ENCODE measurements at places on chromosomes 2 and 18.

GRCh38 chr2:32402091-32402490 is 45.3 kb downstream of the BIRC6 start:
- no peak for DNase-seq

DNA sequence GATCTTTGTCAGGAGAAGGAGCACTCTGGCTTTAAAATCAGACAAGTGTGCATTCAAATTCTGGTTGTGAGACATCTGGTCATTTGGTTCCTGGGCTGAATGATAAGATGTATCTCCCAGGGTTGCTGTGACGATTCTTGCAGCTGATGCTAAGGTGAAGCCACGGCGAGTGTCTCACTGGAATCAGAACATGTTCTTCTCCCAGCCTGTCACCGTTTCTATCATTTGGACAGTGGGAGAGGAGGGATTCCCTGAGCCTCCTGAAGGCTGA is 68.3 kb downstream of the NCK2 start:
- no peak for DNase-seq

- DNase-seq = no peak
Measured at GRCh38 chr18:2513616-2514015, 57.7 kb downstream of the METTL4 start.

DNA sequence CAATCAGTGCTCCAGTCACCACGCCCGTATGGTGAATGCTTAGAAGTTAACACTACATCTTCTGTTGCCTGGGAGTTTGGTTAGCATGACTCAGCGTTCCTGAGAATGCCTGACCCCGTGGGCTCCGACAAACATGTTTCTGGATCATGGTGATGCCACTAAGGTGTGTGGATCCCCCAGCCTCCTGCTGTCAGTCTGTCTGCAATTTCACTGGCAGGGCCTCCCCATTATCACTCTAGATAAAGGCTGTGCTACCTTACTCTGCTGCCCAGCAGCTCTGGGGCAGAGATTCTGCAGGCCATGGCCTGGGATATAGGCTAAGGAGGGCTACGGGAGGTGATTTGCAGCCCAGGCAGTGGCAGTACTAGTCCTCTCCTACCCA is 66.0 kb downstream of the STPG4 start:
- DNase-seq = no peak

- DNase-seq = no peak
Measured at GRCh38 chr2:186098821-186099220, 360.2 kb downstream of the FSIP2 start.

DNA sequence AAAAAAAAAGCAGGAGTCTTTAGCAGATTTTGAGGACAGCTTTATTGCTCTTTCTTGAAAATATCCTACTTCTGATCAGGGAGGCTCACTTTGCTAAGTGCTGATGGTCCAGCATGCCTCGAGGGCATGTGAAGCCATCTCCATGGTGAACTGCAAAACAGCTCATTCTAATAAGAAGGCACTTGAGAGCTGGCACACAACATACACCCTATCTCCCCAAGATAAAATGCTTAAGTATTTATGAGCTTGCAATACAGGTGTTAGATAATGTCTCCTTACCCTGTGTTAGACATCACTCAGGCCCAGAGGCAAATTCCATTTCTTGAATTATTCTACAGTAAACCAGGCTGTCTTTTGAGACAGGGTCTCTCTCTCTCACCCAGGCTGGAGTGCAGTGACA is 2.7 kb downstream of the ENOSF1 start:
- no peak for DNase-seq

GRCh38 chr2:204024503-204024902 is 87.9 kb downstream of the ICOS start:
- DNase-seq = peak; percentile 20

GRCh38 chr2:112074506-112074905 is 19.4 kb downstream of the TMEM87B start:
- no peak for DNase-seq

- peak; percentile 17 for DNase-seq
Measured at GRCh38 chr18:22703883-22704585, 229.1 kb upstream of the RBBP8 start.

DNA sequence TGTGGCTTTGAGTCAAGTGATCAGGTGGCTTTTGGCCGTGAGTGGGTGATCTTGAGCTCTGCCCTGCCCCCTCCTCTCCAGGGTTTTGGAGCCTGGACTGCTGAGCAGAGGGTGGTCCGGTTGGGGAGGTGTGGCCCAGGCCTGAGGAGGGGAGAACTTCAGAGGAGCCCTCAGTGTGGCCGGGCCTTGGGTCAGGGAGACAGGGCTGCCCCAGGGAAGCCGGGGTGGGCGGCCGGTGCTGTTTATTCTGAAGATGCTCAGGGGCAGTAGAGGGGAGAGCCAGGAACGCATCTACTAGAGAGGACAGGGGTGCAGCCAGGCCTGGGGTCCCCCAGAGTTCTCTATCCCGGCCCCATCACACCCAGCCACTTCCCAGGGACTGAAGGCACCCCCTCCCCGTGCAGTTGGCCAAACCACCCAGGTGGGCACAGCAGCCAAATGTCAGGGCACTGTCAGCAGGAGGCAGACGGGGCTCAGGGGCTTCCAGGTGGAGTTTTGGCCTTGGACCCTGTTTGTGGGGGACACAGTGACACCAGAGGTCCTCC is 963 bp downstream of the ERFE start:
- no peak for DNase-seq

- DNase-seq = no peak
Measured at GRCh38 chr2:120204022-120204405, 19.2 kb downstream of the TMEM185B start.

GRCh38 chr2:176914371-176914770 is 298.2 kb upstream of the HNRNPA3 start:
- DNase-seq = no peak

DNA sequence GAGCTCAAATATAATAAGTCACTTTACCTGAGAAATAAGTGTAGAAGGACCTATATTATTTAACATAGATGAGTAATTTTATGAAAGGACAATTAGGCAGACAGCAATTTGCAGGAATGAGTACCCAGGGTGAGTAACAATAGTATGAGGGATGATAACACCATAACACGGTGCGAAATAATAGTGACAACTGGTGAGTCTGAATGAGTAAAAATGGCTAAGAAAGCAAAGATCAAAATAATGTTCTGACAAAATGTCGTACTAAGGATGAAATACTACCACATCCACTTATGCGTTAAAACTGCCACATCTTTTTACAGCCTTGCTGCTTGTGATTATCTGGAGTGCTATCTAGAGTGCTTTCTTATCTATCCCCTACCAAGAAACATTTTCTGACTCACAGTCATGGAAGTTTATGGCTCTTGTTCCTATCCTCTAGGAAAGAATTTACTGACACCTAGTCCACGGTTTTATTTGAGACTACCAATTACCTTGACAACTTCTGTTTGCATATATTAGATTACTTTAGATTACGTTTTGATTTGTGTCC is 929.7 kb downstream of the LRP1B start:
- no peak for DNase-seq

DNA sequence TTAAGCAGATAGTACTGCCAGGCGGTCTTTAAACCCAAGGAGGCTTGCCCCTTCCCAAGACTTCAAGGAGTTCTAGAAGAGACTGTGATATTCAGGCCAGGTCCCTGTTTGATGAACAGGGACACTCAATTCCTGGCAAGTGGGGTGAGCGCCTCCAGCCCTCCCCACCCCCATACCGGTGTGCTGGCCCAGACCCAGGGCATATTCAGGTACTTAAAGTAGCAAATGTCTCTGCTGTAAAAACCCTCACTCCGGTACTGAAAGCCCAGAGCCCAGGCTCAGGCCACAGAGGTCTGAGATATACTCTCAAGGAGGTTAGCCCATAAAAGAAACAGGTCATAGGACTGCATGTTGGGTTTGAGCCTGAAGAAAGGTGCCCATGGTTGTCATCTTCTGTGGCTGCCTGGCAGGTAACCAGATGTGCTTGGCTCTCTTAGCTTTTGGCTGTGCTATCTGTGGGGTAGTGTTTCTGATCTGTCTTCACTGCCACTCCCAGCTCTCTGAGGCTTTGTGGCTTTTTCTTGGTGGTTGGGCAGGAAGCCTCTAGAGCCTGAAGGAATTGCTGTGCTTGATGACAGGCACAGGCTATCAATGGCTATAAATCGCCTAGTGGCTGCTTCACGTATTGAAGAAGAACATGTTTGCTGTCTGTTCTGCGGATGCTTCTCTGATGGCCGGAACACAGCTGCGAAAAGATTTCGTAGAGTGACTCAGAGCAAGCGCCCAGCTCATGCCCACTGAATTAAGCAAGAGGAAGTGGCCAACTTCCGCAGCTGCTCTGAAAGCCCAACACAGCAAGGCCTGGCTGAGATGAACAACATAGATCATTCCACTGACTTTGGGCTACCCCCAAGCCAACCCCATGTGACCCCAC is 63.3 kb upstream of the ALPP start:
- no peak for DNase-seq

- no peak for DNase-seq
Measured at GRCh38 chr2:35585972-35586371, 769.6 kb upstream of the CRIM1 start.

DNA sequence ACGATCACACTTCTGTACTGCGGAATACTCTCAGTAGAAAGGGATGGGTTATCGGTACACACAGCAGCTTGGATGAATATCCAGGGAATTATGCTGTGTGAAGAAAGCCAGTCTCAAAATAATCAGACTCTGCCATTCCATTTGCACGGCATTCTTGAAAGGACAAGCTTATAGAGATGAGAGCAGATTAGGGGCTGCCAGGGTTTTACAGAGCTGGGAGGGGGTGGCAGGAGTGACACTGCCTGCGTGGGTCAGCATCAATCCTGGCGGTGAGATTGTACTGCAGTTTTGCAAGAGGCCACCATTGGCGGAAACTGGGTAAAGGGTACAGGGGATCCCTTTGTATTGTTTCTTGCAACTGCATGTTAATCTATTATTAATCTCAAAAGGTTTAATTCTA is 16.6 kb downstream of the KCNG2 start:
- DNase-seq = no peak

GRCh38 chr18:26322890-26323653 is 96.8 kb downstream of the TAF4B start:
- DNase-seq = no peak

GRCh38 chr2:102449370-102449974 is 23.6 kb upstream of the SLC9A4 start:
- DNase-seq = no peak
